HEK293T (cell line): ENCODE measurements at places on chromosomes 5 and 9.

DNA sequence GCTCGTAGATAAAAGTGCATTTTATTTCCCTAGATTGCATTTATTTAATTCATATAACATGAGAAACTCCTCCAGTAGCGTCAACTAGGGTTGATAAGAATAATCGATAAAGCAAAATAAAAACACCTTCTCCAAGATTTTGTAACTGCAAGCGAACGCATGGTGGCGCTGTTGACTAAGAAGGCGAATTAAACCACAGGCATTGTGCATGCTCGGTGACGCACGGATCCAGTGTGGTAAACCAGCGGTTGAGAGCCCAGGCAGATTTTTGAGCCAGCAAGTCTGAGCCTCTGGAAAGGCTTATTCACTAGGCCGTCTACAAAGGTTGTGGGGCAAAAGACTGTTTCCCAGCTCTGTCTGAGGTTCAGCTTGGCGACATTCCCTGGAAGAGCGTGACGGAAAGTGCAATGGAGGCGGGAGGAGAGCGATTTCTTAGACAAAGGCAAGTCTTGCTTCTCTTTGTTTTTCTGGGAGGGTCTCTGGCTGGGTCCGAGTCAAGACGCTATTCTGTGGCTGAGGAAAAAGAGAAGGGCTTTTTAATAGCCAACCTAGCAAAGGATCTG lies at the start of gene PCDHB3:
PCDHB3 (plus strand) TSS at position 231 of the 563 bp plus-strand sequence; CDS start at position 408, 177 bp downstream.
- DNase-seq: peak; percentile 29

GRCh38 chr5:56211298-56211865 lies 21.7 kb downstream of the ANKRD55 start:
- no peak for DNase-seq

DNA sequence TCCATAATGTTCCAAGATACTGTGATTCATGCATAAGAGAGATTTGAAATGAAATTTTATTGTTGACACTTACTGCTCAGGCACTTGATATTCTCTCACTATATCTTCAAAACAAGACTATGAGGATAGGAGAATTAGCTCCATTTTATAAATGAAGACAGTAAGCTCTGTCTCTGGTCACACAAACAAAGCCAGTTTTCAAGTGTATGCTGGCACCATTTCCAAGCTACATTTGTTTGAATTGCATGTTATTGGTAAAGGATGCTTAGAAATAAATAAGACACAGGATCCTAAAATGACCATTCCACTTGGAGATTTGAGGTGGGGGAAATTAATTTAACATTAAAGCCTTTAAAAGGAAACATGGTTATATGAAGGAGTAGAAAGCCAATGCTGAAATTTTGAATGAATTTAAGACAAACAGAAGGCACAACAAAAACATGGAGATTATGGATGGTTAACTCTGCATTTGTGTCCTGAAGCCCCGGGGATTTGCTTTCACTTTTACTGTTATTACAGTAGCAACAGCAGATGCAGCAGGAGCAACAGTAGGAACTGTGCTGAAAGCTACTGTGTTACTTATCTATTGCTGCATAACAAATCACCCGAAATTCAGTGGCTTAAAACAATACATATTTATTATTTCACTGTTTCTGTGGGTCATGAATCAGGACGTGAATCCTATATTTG lies 79.7 kb upstream of the ASTN2 start:
- DNase-seq: no peak

DNA sequence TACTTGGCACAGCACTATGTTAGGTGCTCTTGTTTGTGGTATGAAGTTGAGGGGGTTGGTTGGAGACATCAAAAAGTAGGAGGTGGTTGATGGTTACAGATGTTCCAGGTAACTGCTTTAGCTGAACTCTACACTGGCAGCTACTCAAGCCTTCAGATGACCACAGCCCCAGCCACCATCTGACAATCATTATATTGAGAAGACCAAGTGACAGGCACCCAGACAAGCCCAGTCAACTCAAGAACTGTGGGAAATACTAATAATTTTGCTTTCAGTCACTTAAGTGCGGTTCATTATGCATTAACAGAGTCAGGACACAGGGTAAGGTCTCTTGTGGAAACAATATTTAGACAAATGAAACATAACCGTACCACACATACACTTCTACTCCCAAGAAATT lies 38.9 kb upstream of the SLIT3 start:
- DNase-seq: no peak

DNA sequence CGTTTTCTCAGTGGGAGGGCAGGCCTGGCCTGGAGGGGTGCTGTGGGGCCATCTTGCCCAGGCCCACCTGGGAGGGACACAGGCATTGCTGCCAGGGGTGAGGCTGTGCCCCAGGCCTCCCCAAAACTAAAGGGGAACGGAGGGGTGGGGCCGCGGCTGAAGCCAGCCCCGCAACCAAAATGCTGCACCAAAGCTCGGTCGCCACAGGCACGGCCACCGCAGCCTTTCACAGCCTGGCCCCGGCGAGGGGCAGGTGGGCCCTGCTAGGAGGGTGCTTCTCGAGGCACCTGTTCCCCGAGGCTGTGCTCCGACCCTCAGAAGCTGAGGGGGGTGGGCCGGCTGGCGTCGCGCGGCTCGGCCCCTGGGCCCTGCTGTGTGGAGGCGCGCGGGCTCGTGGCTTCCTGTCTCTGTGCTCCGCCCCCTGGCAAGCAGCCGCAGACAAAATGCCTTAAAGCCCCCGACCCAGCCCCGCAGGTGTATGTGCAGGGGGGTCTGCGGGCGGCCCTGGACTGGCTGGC lies 57.6 kb downstream of the JAK2 start:
- no peak for DNase-seq

DNA sequence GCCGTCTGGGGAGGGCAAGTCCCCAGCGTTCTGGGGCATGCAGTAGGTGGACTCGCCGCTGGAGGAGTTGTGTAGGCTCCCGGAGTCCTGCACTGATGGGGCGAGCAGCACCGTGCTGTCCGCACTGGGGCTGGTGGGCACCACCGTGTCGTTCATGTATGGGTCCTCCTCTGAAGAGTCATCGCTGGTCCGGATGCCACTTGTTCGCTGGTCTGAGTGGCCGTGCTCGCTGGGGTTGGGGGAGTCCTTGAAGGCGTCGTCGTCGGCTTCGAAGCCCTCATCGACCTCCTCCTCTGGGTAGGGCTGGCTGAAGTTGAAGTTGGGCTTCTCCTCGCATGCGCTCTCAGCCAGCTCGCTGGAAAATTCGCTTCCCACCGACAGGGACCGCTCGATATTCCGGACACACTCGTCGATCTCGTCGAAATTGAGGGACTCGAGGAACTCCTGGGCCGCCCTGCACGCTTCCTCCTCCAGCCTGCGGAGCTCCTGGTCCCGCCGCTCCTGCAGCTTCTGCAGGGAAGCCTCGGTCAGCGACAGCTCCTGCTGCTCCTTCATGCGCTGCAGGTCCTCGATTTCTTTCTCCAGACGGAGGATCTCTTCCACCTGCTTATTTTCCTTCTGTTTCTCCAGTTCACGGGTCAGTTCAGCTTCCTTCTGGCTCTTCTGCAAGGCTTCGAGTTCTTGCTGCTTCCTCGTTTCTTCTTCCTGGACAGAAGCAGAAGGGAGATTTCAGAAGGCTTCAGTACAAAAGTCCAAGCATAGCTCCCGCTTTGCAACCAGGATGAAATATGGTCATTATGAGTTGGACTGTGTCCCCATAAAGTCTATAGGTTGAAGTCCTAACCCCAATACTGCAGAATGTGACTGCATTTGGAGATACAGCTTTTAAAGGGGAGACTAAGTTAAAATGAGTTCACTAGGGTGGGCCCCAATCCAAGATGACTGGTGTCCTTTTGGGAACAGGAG lies 84.6 kb upstream of the RETREG1 start:
- no peak for DNase-seq

GRCh38 chr9:18739127-18739526 lies 265.2 kb downstream of the ADAMTSL1 start:
- DNase-seq: no peak

DNA sequence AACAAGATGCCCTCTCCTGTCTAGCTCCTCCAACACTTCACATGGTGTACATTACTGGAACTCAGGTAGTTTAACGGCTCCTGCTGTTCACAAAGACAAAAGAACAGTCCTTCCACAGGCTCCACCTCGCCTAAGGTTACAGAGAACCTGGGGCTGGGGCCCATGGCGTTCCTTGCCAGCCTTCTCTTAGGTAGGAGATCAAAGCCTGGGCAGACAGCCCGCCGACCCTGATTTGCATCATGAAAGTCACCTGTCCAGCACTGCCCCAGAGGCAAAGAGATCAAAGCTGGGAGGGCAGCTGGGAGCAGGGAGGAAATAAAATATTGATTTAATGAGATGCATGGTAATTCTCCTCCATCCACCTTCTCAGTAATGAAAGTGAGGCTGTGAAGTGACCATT lies 115.0 kb upstream of the SLIT3 start:
- no peak for DNase-seq

DNA sequence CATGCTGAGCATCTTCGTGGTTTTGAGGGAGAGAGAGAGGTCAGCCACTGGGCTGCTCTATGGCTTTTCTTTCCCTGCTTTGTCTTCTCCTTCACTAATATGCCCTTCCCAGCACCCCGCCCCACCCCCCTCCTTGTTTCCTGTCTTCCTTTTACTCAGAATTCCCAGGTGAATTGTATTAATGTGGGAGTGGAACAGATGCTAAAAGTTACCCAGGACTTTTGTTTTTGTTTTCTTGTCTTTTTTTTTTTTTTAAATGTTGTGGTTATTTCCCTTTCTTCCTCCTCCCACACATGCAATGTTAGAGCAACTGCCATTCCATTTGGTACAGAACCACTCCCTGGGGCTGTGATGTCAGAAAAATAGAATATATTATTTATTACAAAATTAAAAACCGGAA lies 442.7 kb upstream of the CD180 start:
- no peak for DNase-seq

DNA sequence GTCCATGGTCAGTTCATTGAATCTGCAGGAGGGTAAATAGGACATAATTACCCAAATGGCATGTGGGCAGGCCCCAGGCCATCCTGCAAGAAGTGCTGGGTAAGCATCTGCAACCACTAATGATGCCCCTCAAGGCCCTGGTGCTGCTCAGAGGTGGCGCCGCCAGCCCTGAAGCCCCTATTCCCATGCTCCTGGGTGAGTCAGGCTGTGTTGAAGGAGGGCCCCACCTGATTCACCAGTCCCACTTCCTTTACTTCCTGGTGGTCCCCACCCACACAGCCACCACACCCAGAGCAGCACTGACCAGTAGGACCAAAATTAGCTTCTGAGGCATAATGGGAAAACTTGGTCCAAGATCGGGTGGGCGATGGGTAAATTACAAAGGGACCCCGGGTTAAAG lies 120.4 kb upstream of the SPRY4 start:
- DNase-seq: no peak

GRCh38 chr5:9490494-9491097 lies 55.3 kb downstream of the SEMA5A start:
- no peak for DNase-seq
